B cell (primary cell): ENCODE measurements at places on chromosomes 5 and 9. TPM values are rescaled to one million over a fixed set of nuclear protein-coding genes. Genes with fewer than 3 reads are reported as not detected.
A peak's percentile ranks its signal among the peaks of the same experiment; 100 is the strongest.

DNA sequence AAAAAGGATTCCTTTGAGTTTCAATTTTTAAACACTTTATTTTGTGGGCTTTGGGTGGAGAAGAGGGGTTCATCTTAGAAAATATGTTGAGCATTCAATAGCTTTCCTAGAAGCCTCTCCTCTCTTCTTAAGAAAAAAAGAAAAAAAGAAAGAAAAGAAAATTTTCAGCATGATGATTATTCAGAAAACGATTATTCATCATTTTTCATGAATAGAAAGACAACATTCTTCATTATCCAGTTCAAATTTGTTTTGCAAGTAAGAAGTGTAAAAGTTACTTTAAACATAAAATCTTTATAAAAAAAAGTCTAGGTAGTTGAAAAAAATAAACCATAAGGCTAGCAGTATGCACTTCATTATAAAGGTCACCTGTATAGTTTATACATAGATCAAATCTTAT lies 636.5 kb downstream of the IRX1 start:
- DNase-seq: no peak

- no peak for DNase-seq
These were observed 13.0 kb upstream of the OSMR start for GRCh38 chr5:38832810-38833209.

GRCh38 chr9:90343366-90343765 lies 299.3 kb downstream of the DIRAS2 start:
- DNase-seq: no peak

GRCh38 chr5:169173372-169173771 lies 127.6 kb downstream of the SLIT3 start:
- no peak for DNase-seq

- DNase-seq: no peak
These were observed 518.9 kb downstream of the CTNND2 start for GRCh38 chr5:11385251-11385900.

DNA sequence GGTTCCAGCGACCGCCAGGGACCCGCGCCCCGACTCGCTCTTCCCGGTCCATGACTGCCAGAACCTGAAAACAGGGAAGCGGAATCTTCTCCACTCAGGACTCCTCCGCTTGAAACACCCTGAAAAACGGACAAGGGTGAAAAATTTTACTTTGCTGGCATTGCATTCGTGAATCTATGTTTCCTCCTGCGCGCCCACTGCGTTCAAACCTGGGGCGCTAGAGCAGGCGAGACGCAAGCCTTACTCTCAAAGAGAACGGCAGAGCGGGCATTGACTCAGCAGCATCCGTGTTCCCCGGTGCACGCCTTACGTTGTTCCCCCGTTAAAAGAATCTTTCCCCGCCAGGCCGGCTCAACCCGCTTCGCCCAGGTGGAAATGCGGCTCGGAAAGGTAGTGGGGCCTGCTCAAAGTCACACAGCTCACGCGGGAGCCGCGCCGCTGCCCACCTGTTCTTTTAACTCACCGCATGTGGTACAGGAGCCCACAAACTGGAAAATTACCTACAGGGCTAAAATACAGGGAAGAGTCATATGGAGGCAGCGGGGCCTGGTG lies 999 bp upstream of the DRD1 start:
- DNase-seq: no peak

DNA sequence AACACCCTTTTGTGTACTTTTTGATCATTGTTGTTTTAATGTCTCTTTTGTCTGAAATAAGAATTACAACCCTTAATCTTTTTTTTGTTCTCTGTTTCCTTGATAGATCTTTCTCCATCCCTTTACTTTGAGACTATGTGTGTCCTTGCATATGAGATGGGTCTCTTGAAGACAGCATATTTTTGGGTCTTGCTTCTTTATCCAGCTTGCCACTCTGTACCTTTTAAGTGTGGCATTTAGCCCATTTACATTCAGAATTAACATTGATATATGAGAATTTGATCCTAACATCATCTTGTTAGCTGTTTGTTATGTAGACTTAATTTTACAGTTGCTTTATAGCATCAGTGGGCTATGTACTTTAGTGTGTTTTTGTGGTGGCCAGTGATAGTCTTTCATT lies 382.5 kb downstream of the MED10 start:
- DNase-seq: no peak

DNA sequence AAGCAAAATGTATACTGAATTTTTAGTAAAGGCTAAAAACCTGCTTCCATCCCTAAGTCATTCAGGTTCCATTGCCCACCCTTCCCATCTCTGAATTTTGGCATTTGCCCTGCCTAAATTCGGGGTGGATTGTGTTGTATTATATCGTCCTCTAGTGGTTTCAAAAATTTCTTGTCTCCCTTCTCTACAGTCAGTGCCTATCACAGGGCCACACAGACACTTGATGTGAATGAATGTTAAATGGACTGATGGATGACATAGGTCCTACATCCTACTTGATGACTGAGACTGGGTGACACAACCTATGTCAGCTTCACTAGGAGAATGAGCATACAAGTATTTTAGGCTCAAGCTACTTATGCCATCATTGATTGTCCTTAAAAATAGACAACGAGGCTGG lies 45.6 kb upstream of the SLC30A5 start:
- no peak for DNase-seq

GRCh38 chr9:133779081-133779480 lies 40.9 kb upstream of the SARDH start:
- DNase-seq: no peak

GRCh38 chr5:65809817-65810531 lies 88.0 kb downstream of the NLN start:
- no peak for DNase-seq

- no peak for DNase-seq
These were observed at the start of gene C7 for GRCh38 chr5:40909264-40909663. Gene C7 (plus strand): TSS chr5:40909497. CDS start chr5:40909611, 114 bp downstream.

DNA sequence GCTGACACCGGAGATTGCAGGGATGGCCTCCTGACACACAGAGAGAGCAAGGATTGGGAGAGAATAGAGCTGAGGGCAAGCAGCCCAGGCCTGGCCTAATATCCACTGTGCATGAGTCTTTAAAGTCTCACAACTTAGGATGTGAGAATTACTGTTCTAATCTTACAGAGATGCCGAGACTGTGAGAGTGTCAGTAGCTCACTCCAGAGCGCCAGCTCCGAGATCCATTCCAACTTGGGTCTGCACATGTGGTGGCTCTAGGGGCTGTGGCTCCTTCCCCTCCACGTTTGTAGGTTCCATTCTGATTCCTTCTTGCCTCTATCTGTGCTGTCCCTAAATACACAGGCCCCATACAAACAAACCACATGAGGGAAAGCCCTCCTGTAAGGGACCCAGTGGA lies 304.6 kb downstream of the MLLT3 start:
- no peak for DNase-seq

GRCh38 chr5:124110942-124111341 lies 599.0 kb downstream of the CSNK1G3 start:
- no peak for DNase-seq

DNA sequence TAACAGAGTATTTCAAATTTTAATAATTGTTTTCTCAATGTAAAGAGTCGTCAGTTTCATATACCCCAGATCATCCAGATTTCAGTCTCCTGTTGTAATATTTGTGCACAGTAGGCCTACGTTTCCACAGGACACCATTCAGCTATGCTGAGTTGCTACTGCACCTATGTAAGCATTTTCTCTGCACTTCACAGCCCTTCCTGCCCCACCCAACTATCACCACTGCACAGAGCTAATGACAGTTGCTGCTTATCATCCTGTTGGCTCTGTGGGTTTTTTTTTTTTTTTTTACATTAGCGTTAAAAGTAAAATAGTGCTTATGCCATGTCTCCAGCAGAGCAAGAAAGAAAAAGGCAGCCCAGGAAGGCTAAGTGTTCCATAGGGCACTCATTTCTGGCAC lies 5.9 kb upstream of the PRKACG start:
- DNase-seq: no peak

DNA sequence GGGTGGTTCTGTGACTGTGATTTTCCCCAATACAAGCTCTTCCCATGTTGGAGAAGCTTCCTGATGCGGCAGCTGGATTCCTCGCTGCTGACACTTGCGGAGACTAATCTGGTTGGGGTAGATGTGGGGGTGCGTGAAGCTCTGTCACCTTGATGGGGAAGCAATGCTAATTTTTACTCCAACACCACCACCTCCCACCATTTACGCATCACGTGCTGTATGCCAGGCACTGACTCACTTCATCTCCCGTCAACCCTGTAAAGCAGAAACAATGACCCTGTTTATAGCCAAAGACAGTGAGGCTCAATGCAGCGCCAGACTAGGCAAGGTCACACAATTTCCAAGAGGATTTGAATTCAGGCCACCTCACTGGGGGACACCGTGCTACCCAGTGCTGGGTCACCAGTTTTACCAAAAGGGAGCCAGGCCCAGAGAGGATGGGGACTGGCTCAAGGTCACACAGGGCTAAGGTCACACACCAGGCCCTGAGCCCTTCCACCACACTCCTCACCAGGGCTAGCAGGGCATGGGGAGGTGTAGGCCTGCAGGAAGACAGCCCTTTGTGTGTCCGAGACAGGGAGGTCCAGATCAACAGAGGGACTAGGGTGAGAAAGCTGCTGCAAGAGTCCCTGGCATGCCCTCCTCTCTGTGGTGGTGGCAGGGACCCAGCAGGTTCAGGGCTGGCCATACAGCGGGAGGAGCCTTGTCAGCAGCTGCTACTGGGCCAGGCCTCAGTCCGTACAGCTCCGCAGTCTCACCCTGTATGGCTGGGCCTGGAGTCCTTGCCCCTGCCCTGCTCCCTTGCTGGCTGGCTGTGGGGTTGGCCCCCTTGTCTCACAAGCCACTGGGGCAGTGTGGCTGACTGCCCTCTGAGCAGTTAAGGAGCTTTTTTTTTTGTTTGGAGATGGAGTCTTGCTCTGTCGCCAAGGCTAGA lies 3.3 kb downstream of the STKLD1 start:
- no peak for DNase-seq

DNA sequence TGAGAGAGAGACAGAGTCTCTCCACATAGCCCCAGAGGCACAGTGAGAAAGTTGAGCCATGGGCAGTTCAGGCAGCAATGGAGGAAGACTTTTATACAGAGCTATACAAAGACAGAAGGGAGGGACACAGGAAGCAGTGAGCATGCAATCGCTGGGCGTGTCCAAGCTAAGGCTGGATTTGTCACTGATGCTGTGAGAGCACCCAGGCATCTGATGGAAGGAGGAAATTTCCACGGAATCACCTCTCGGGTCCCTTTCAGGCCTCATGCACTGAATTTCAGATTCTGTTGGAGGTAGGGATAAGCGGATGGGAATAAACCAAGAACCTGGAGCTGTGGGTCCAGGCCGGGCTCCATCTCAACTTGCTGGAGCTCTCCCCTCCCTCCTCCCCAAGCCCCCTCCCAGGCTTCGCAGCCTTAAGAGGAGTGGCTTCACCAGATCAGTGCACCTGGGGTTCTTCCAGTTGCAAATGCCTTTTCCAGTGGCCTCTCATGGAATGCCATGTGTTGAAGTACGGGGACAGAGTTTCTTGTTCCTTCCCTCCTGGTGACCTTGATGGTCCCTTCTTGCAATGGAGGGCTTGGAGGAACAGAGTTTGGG lies 114.8 kb upstream of the ALDH1B1 start:
- no peak for DNase-seq

DNA sequence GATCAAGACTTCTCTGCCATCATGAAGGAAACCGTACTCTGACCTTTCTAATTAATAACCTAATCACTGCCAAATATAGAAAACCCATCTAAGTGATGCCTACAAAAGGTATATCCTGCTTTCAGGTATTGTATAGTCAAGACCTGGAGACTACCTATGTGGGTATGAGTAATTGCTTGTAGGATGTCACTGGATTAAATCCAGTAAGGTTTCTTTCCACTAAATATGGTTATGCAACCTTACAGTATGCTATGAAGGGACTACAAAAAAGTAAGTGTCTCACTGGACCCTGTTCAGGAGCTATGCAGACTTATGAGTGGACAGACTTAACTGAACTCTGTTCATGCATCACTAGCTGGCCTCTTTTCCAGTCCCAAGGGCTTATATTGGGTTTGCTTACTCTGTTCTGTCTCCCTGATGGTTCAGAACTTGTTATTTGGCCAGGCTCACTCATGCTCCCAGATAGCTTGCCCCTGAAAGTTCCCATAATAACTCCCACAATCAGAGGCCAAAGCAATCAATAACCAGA lies 51.1 kb downstream of the PDE6A start:
- no peak for DNase-seq

GRCh38 chr5:98173334-98173733 lies 600.1 kb upstream of the RGMB start:
- DNase-seq: no peak

GRCh38 chr5:58849921-58850667 lies 267.2 kb downstream of the RAB3C start:
- peak; percentile 67 for DNase-seq

GRCh38 chr5:58076483-58077257 lies 383.2 kb downstream of the PLK2 start:
- DNase-seq: no peak

GRCh38 chr5:40093550-40093949 lies 586.2 kb upstream of the PTGER4 start:
- no peak for DNase-seq

DNA sequence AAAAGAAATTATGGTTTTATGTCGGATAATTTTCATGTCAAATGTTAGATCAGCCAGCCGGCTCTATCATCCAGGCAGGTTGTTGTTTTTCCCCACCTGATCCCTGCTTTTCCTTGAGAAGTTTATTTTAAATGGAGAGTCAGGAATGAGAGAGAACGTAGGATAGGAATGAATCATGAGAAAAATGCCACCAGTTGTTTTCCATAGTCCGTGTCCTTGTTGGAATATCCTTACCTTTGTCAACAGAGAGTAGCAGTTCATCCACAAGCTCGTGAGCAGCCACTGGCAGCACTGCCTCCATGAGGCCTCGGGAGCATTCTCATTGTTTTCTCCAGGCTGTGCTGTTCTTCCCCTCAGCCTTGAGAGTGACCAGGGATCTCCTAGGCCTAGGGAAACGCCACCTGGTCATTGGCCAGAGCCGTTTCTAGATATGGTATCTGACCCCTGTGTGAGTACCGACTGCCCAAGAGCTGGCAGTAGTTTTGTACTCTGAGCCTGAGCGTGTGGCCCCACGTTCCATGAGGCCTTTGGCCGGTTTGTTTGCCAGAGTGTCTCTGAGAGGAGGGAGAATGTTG lies 293.3 kb downstream of the FANCC start:
- no peak for DNase-seq

- DNase-seq: peak; percentile 74
These were observed 583 bp downstream of the DIAPH1 start for GRCh38 chr5:141618030-141618803.

The LCN9 gene
- not detected in 2 replicates for total RNA-seq

The TMEM252 gene
- not detected in 2 replicates for total RNA-seq

The EMB gene
- total RNA-seq: 95.5 and 95.7 TPM in 2 replicates

The FOXD4L6 gene
- total RNA-seq: not detected in 2 replicates

The CDKN2B gene
- total RNA-seq: 0.42 and 1.3 TPM in 2 replicates

The MRPL36 gene
- 22.4 and 25.0 TPM in 2 replicates for total RNA-seq

The NUTM2G gene
- total RNA-seq: not detected in 2 replicates

The MRPS30 gene
- total RNA-seq: 46.1 and 50.2 TPM in 2 replicates

The SQSTM1 gene
- 400 and 451 TPM in 2 replicates for total RNA-seq

The SLCO4C1 gene
- total RNA-seq: 0.17 and 0.42 TPM in 2 replicates

The DMGDH gene
- 0.47 and 0.87 TPM in 2 replicates for total RNA-seq

The FGD3 gene
- total RNA-seq: 134 and 167 TPM in 2 replicates

The TERT gene
- 0.10 and 0.39 TPM in 2 replicates for total RNA-seq

The PCDHGA10 gene
- 1.9 and 2.0 TPM in 2 replicates for total RNA-seq

The LCN10 gene
- 70.7 and 76.3 TPM in 2 replicates for total RNA-seq

The IFNB1 gene
- not detected in 2 replicates for total RNA-seq

The OTP gene
- total RNA-seq: not detected in 2 replicates

The OR1Q1 gene
- total RNA-seq: not detected in 2 replicates

The SLC12A2 gene
- total RNA-seq: 27.4 and 28.7 TPM in 2 replicates

The OR1B1 gene
- not detected in 2 replicates for total RNA-seq

The AFF4 gene
- 81.5 and 87.4 TPM in 2 replicates for total RNA-seq
